Transverse colon (tissue), 4 donors: ENCODE measurements at places on chromosomes 3 and 15. TPM values are rescaled to one million over a fixed set of nuclear protein-coding genes. Genes with fewer than 3 reads are reported as not detected.

DNA sequence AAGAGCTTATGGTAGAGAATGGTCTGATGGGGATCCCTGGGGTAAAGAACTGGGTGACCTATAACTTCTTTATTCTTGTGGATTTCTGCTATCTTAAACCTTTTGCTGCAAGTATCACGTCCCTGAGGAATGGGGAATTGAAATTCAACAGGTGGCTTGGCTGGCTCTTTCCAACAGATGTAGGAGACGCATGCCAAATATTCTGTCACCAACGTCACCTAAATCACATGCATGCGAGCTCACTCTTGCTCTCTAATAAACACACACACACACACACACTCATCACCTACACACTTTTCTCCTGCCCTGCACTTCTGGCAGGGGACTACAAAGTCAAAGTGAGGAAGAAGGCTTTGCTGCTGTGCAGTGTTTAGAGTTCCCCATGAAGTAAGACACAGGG is 145.8 kb upstream of the NECTIN3 start:
- no peak overlapping the region for H3K27ac ChIP-seq
- no peaks in the 10 kb centered on the region for H3K4me1 ChIP-seq
- no peaks in the 10 kb centered on the region for H3K36me3 ChIP-seq

GRCh38 chr3:25289156-25289555 is 138.9 kb upstream of the RARB start:
- no peak overlapping the region for H3K27ac ChIP-seq
- no peaks in the 10 kb centered on the region for H3K36me3 ChIP-seq
- no peaks in the 10 kb centered on the region for H3K27me3 ChIP-seq
- H3K4me3 ChIP-seq = no peak overlapping the region

DNA sequence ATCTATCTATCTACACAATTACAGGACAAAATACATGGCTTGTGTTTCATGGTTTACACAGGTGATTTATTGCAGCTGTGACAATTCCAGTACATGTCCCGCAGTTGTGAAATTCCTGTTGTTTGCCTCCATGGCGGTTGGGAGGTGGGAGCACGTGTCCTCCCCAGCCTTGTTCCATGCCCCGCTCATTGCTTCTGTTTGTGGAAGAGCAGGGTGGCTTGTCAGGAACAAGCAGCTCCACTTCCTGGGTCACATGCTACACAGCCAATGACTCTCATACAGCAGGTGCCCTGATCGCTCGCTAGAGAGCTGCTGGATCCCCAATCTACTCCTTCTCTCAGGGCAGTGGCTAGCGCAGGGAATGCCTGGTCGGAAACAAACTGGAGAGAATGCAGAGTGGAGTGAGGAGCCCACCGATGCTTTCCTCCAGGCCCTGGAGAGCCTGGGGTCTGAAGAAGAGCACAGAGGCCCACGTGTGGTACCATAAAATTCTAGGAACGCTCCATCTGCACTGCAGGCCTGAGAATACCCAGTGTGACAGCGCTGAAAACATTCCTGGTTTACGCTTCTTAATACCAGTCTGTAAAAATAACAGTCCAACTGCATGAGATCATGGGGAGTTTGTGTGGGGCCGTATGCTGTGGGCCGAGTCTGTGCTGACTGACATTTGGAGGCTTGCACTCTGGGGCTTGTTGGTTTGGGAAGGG is 270.6 kb upstream of the RGMA start:
- peak overlapping the region; percentile 62 for H3K27ac ChIP-seq
- no peaks in the 10 kb centered on the region for H3K4me1 ChIP-seq
- DNase-seq = no peak
- no peaks in the 10 kb centered on the region for H3K27me3 ChIP-seq
- H3K4me3 ChIP-seq = no peak overlapping the region

DNA sequence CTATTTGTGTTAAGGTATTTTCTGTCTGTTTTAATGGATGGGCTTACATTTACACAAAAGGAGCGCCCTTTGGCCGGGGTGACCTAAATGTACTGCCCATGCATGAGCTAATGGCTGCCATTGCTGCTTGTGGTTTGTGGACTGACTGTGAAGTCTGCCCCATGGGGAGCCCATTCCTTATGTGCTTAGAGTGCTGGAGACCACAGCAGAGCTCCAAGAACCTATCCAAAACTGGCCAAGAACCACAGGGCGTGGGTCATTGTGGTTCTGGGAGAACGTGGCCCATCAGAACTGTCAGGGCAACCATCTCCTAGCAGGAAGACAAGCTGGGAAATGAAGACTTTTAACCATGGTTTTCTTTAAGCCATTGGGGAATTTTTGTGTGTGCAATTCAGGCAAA is 105.3 kb downstream of the CHDH start:
- no peaks in the 10 kb centered on the region for H3K4me1 ChIP-seq
- no peak overlapping the region for H3K27ac ChIP-seq
- no peaks in the 10 kb centered on the region for H3K36me3 ChIP-seq
- no peak overlapping the region for H3K4me3 ChIP-seq
- no peak for DNase-seq

Gene CHRD
- total RNA-seq = 7.0 TPM

DNA sequence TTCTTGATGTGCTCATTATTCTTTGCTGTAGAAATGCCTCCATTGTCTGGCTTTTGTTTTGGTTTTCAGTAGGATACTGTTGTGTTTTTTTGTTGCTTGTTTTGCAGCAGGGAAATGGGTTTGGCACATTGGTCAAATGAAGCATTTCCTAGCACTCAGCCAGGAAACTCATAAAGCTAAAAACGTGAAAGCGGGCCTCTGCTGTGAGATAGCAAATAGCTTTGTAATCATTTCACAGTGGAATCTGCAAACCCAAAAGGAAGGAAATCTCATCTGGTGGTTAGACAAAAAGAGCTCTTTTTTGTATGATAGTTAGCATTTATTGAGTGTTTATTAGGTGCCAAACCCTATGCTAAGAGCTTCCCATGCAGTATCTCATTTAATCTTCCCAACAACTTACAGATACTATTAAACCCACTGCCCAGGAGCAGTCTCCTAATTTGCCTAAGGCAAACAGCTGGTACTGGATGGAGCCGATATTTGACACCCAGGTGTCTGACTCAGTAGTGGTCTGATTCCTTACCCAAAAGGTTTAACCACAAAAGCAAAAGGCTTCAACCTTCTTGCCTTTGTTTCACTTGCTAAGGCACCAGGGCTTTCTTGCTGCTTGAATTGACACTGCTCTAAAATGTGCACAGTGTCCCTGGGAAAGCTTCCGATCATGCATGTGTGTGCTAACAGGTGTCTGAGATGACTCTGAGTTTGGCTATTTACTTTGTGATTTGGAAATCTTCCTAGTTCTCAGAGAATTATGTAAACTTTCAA is 527.9 kb upstream of the MDFIC2 start:
- DNase-seq = no peak
- H3K27me3 ChIP-seq = no peaks in the 10 kb centered on the region
- H3K27ac ChIP-seq = no peak overlapping the region
- H3K4me3 ChIP-seq = no peak overlapping the region
- H3K36me3 ChIP-seq = no peaks in the 10 kb centered on the region

DNA sequence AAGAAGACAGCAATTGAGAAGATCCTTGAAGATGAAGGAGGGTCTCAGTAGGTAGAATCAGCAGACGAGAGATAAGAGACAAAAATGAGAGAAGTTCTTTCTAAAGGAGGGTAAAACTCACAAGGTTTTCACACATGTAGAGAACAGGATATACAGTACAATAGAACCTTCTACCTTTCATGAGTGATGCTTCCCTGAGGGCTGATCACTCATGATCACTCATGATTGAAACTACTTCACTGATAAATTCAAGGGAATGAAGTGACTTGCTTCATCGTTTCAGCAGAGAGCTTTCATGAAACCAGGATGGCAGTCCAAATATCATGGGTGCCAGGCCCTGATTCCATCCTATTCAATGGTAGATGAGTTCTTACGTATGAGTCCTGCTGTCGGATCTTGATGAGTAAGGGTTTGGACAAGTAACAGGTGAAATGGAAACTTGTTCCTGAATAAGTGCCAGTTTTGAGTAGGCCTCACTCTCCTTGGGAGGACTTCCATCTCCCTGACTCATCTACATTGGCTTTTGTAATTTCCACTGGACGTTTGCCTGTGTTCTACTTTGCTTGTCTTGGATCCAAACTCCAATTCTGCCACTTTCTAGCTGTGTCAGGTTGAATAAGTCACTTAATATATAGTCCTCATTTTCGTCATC is 9.6 kb upstream of the CLDN16 start:
- H3K4me3 ChIP-seq = no peak overlapping the region
- no peaks in the 10 kb centered on the region for H3K36me3 ChIP-seq
- no peak for DNase-seq
- no peaks in the 10 kb centered on the region for H3K27me3 ChIP-seq
- no peaks in the 10 kb centered on the region for H3K4me1 ChIP-seq
